ENCODE measurements at places on chromosomes 5 and 9.

- DNase-seq: no peak
These were observed 19.0 kb downstream of the FBXW5 start for GRCh38 chr9:136925414-136926153.

GRCh38 chr5:14557791-14558415 lies 23.7 kb upstream of the OTULINL start:
- DNase-seq: no peak

DNA sequence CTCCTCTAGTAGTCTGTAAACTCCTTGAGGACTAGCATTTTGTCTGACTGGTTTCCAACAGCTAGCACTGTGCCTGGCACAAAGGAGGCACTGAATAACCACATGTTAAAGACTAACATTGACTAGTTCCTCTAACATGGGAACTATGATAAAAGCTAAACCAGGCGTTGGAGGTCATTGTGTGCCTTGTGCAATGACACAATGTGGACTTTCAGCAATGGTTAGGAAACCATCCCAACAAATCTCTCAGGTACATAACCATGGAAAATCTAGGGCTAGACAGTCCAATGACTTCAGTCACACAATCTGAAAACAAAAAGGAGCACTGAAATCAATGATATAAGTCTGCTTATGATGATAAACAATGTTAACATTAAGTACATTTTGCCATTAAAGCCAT lies 200.6 kb downstream of the DCP2 start:
- DNase-seq: no peak

GRCh38 chr5:179765400-179765799 lies 28.4 kb upstream of the LTC4S start:
- DNase-seq: no peak

DNA sequence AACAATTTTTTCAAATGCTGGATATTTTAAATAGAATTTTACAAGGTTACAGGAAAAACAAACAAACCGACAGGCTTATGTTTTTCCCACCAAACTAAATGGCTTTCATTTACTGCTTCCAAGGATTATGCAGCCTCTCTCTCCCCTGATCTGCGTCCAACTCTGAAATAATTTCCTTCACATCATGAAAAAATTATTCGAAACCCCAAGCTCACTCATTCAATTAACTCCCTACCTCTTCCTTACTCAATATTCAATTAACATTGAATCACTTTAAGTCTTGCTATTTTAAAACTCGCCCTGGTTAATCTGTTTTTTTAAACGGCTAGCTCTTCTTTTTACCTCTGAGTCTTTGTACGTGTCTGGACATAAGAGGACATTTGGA lies 336.2 kb downstream of the AGTPBP1 start:
- no peak for DNase-seq

GRCh38 chr9:33426843-33427293 lies 20.5 kb downstream of the AQP3 start:
- DNase-seq: no peak

GRCh38 chr9:14140096-14140697 lies 173.7 kb downstream of the NFIB start:
- DNase-seq: no peak

GRCh38 chr9:108586471-108587139 lies 269.2 kb downstream of the ACTL7B start:
- DNase-seq: no peak

GRCh38 chr5:158914008-158915000 lies 185.4 kb downstream of the EBF1 start:
- no peak for DNase-seq

DNA sequence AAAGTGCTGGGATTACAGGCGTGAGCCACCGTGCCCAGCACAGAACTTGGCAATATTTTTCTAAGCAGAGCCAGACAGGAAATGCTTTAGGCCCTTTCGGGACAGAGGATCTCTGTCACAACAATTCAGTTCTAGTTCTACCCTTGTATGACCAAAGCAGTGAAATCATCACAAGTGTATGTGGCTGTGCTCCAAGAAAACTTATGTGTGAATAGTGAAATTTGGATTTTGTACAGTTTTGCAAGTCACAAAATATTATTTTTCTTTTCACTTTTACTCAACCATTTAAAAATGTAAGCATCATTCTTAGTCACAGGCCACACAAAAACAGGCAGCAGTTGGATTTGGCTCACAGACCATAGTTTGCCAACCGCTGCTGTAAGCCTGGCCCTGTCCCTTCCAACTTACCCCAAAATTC lies 20.4 kb upstream of the PRUNE2 start:
- DNase-seq: no peak

GRCh38 chr5:76685704-76686103 lies 30.2 kb upstream of the F2R start:
- no peak for DNase-seq

DNA sequence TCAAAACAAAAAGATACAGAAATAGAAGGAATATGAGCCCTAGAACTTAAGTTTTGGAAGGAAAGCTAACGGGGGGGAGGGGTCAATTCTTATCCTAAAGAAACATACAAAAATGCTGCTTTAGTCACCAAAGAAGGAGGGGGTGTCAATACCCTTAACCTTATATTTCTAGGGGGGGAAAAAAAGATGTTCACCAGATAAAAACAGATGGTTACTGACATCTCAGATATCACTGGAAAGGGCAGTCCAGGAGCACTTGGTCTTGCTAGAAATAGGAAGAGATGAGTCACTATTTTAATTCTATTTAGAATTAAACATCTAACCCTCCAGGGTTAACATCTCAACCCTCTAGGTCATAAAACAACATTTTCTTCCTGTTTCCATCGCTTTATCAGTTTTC lies 1.7 kb downstream of the DIAPH1 start:
- no peak for DNase-seq

DNA sequence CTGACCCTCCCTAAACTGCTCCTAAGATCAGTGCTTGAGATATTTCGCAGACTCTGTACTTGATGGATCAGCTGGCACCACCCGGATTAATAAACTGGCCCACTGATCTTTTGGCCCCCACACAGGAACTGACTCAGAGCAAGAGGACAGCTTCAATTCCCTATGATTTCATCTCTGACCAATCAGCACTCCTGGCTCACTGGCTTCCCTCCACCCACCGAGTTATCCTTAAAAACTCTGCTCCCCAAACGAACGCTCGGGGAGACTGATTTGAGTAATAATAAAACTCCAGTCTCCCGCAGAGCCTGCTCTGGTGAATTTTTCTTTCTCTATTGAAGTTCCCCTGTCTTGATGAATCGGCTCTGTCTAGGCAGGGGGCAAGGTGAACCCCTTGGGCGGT lies 36.5 kb upstream of the CD180 start:
- DNase-seq: no peak
